ENCODE measurements at places on chromosomes 2 and 18. TPM values are rescaled to one million over a fixed set of nuclear protein-coding genes. Genes with fewer than 3 reads are reported as not detected.

Gene ANKRD39
- total RNA-seq, result 2.8 TPM

Gene GPR45
- total RNA-seq, result not detected

Gene SERPINB13
- not detected for total RNA-seq

Gene TTN
- total RNA-seq, result 12.8 TPM

Gene EPB41L3
- 13.9 TPM for total RNA-seq

Gene SLC35F5
- 237 TPM for total RNA-seq

Gene ALPG
- not detected for total RNA-seq

Gene LRRC30
- total RNA-seq, result not detected

Gene AQP12B
- total RNA-seq, result not detected

Gene MEP1B
- total RNA-seq, result not detected

Gene SLC30A3
- not detected for total RNA-seq

Gene TMEM247
- total RNA-seq, result not detected

Gene SPHKAP
- not detected for total RNA-seq

Gene PTMA
- total RNA-seq, result 701 TPM

Gene MYO5B
- 54.5 TPM for total RNA-seq

Gene NEURL3
- total RNA-seq, result not detected

Gene C2orf66
- total RNA-seq, result not detected

Gene EMX1
- total RNA-seq, result 32.1 TPM

Gene TFCP2L1
- total RNA-seq, result 31.4 TPM

Gene RBMS1
- 134 TPM for total RNA-seq

Gene HOXD8
- 5.1 TPM for total RNA-seq

Gene RGPD8
- 54.3 TPM for total RNA-seq

Gene COLEC12
- 5.2 TPM for total RNA-seq

Gene AP1S3
- total RNA-seq, result 18.2 TPM

Gene IL1F10
- not detected for total RNA-seq

Measured in stomach (tissue), 19 donors.